ENCODE measurements at places on chromosomes 3 and 15. TPM values are rescaled to one million over a fixed set of nuclear protein-coding genes. Genes with fewer than 3 reads are reported as not detected.

NEDD4 gene
- 12.9 TPM for total RNA-seq

CD200 gene
- total RNA-seq: 4.5 TPM

KLHL40 gene
- not detected for total RNA-seq

CPEB1 gene
- total RNA-seq: 22.0 TPM

TRIM42 gene
- not detected for total RNA-seq

ACTC1 gene
- 2.1 TPM for total RNA-seq

DNA sequence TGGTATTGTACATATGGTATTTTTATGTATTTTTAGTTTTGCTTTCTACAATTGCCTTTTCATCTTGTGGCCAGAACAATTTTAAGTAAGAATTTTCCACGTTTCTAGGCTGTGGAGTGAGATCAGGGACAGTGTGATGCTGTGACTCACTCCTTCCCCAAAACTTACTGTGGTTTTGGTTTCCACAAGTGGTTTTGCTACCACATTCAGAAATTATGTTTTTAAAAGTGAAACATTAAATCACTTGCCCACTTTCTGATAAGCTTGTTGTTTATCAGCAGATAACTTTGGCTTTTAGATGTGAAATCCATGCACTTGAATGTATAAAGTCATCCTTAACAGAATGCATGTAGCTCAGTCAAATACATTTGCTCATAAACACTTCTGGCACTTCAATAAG lies 192.2 kb upstream of the THRB start:
- DNase-seq: no peak

DNA sequence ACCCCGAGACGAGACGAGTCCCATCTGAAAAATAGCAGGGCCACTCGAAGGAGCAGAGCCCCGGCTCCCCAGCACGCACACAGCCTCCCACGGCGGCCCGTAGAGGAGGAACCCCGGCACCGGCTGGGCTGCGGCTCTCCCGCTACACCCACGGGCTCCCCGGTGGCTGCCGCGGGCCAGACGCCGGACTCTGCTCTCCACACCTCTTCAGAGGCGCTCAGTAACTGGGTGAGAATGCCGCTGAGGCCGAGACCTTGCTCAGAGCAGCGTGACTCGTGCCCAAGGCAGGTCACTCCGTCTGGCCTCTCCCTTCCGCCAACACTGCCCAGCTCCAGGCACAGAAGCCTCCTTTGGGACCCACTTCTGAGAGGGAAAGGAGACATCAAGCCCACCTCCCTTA lies 34.4 kb downstream of the TNK2 start:
- DNase-seq: no peak

- no peak for DNase-seq
These were observed 32.0 kb downstream of the FAIM start for GRCh38 chr3:138640537-138640936.

DNA sequence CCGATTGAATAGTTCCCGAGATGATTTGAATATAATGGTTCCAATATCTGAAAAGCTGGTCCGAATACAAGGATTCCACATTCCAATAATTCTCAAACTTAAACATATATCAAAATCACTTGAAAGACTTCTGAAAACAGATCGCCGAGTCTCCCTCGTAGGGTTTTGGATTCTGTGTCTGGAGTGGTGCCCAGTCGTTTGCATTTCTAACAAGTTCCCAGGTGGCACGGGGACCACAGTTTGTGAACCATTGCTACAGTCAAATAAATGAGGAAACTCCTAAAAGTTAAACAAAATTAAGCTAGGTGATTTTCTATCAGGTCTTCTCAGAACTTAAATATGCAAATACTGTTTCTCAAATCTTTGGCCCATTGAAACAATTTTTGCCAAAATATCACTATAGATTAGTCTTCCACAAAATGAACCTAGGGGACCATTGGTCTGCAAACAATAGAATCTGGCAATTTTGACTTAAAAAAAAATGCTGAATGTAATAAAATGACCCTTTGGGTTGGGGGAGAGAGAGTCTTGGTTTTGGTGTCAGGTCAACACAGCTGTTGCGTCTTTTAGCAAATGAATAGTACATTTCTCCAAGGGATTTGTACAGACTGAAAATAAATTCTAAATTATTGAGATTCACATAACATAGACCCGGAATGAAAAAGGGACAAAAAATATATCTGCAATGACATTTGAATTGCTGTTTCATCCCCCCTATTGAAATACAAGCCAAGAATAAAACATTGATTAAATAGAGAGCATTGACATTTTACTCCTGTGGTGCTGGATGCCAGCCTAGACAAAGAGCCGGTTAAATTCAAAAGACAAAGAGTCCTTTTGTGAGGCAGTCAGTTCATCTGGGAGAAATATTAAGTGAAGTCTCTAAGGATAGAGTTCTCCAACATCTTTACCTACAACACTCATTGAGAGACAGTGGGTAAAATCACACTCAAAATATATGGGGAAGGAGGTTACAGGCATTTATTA lies 175.7 kb upstream of the ADAMTS9 start:
- DNase-seq: no peak

DNA sequence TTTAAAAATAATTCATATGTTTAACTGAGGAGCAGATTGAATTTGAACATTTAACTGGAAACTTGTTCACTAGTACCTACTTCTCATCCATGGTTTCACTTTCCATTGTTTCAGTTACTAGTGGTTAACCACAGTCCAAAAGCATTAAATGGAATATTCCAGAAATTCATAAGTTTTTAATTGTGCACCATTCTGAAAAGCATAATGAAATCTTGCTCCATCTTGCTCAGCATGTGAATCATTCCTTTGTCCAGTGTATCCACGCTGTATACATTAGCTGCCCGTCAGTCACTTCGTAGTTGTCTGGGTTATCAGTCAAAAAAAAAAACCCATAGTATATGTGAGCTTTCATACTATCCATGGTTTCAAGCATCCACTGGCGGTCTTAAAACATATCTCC lies 217.6 kb downstream of the TPRG1 start:
- DNase-seq: no peak

GRCh38 chr15:56679225-56679624 lies 54.1 kb downstream of the ZNF280D start:
- no peak for DNase-seq

DNA sequence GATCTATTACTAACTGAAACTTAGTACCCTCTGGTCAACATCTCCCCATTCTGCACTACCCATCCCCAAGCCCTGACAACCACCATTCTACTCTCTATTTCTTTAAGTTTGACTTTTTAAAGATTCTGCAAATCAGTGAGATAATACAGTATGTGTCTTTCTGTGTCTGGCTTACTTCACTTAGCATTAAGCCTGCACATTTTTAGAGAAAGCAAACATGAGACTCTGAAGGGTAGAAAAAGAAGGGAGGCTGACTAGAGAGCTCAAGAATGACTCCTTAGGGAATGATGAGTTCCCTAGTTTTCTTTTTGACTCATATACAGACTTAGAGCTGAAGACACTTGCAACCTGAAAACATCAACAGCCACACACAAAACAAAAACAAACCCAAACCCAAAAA lies 311.3 kb downstream of the SQOR start:
- no peak for DNase-seq

DNA sequence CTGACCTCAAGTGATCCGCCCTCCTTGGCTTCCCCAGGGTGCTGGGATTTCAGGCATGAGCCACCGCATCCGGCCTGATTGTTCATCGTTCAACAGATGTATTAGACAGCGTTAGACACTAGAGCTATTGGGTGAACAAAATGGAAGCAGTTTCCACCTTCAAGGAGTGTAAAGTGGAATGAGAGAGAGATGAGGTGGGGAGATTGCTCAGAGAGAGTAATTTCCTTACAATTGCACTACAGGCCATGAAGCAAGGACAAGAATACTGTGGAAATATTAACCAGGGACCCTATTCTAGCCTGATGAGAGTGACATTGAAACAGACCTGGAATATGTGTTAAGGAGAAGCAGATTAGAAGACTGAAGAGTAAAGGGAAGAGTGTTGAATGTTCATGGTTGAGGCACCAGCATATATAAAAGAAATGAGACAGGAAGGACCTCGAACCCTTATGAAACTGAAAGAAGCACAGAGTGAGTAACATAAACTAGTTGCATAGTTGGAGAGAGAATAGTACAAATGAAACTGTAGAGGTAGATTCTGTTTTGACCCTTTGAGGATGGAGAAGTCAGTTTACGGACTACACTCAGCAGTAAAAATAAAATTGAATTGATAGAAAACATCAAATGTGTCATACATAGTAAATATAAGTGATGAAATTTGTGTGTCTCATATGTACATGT lies 7.2 kb downstream of the RTF1 start:
- no peak for DNase-seq

DNA sequence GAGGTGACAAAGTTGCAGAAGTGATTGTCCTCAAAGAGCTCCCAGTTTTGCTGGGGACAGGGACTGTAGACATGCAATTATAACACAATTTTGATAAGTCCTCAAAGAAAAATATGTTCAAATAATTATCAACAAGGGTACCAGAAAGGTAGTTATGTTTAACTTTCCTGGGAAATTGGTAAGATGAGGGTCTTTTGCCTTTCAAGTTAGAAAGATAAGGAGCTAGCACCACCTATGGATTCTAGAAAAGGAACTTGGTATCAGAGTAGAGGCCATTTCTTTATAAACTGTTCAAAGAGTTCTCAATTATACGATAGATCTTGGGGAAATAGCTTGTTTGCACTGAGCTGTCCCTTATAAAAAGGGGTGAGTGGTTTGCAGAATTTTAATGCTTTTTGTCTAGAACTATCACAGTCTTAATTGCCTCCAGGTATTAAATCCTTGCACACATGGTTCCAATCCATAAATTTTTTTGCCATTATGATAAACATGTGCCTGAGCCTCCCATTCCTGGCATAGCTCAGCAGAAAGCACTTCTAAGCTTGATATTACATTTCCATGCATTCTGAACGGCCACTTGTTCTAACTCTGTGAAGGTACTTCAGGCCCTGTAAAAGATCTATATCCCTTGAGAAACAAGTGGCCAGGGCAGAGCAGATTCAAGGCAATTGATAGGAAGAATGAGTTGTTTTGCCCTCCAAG lies 247.5 kb upstream of the LRIG1 start:
- no peak for DNase-seq

DNA sequence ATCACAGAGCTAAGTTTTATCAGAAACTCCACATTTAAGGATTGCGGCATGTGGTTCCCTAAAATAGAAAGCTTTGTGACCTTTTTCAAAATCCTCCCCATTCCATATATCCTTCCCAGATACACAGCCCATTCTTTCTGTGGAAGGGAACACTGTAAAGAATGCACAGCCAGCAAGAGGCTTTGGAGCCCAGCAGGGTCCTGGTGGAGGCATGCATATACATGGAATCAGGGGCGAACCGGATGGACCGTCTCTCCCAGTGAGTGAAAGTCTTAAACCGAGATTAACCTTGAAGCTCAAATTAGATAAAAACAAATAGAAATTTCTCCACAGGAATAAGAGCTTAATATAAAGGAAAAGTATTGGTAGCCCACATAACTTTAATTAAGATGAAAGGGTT lies 436.2 kb upstream of the MDFIC2 start:
- no peak for DNase-seq

GRCh38 chr15:47768735-47769134 lies 51.4 kb downstream of the SEMA6D start:
- DNase-seq: no peak

DNA sequence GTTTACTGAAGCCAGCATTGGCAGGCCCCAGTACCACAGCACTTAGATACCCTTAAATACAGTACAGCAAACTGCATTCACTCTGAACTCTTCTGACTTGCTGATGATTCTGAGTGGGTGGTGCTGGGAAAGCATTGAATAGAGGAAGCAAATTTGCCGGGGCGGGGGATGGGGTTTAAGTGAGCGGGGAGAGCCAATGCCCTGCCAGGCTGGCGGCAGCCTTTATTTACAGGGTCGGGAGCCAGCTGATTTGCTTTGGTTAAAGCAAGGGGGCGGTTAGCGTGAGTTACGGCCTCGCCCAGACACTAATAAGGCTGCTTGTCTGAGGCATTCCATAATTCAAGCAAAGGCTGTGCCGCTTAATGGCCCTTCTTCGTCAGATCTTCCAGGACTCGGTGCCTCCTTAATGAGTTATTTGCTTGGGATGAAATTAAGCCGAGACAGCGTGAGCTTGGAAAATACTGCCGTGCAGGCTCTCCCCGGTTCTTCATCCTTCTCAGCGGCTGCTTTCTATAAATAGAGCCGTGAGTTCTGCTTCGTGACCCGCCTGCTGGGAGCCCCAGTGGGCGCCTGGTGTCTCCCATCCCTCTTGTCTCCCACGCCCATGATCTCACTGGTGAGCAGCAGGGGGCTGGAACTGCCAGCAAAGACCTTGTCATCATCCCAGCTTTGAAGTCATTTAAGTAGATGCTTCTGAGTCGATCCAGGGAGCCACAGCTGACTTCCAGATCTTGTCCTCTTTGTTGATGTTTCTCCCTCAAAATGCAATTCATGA lies 25.8 kb downstream of the SPSB4 start:
- peak; percentile 57 for DNase-seq

DNA sequence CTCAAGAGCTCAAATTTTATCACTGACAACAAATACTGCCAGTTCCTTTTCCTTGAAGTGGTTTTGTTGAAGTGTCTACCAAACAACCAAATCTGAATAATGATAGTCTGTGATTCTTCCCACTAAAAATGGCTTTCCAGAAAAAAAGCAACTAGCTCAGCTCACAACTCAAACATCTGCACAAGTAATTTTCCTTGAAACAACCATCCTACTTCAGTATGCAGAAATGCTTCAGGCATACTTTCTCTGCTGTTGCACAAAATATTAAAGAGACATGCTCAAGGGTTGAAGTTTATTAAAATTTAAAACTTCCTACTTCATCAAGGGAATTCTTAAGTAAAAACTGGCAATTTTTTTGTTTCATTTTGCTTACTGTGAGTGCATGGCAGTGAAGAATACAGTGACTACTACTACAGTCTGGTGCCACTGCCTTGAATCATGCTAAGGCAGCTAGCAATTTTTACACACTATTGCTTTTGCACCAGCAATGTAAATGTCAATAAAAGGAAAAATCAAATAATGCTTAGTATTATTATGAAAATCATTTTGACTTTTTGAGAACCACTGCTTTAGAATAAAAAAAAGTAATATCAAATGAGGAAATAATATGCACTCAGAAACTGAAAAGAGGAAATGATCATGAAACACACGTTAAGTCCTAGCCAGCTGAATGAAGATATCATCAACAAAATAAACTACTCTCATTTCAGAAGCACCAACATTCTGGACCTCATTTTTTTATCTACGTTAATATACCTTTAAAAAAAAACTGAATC lies 33.6 kb downstream of the VPS13C start:
- DNase-seq: no peak

GRCh38 chr15:29435811-29436210 lies 166.2 kb upstream of the NSMCE3 start:
- no peak for DNase-seq

Measured in tibial nerve (tissue), 4 donors.